ENCODE measurements at places on chromosomes 2 and 18.

DNA sequence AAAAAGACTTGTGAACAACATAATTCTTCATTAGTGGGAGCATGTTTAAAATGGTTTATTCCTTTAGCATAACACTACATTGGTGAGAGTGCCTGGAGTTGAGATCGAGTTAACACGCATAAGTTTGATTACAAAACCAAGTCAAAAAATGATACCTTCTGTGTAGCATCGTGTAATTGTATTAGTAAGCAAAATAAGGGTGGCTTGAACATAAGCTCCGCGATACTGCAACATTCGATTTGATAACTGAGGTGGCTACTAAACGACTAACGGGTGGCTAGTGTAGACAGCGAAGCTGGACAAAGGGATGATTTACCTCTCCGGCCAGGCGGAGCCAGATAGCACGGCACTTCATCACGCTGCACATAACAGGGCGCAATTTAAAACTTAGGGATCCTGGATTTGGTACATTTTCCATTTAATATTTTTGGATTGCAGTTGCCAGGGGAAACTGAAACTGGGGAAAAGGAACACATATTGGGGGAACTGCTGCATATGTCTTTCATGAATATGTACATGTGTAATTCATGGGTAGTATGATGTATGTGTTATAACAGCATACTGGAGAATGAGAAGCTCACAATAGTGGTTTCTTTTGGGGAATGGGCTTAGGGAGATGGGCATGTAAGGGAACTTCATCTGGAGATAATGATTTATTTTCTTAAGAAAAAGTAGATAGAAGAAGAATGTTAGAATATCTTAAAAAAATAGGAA is 36.4 kb upstream of the TOGARAM2 start:
- no peak for DNase-seq

DNA sequence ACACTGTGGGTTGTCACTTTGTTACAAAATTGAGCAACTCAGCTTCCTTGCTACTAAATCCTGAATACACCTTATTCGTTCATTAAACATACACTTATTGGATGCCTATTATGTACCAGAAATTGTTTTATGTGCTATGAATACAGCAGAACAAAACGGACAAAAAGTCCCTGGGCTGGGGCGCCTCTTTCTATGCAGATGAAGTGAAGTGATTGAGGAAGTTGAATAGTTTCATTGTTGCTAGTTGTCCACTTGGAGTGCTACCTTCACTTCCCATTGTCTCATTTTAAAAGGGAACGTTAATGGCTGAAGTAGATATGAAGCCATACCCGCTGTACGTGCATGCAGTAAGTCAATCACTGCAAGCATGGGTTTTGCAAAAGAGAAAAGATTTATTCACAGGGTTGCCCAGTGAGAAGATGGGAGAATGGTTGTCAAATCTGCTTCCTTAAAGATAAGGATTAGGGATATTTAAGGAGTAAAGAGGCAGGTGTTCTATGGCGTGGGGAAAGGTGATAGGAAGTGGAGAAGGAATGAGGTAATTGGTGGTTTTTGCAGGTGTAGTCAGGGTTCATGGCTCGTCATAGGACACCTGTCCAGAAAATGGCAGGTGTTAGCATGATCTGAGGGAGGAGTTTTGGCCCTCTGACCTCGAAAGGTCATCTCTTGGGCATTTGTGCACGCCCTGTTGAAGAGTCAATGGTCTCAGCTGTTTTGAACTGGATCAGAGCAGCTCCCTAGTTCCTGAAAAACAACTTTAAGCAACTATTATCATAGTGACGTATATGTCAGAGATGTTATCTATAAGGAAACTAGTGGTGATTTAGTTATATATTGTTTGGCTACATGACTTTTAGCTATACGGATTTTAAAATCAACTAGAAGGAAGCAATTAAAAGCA is 23.5 kb downstream of the TRPM8 start:
- no peak for DNase-seq

GRCh38 chr2:49042488-49042887 is 111.8 kb downstream of the FSHR start:
- DNase-seq, result no peak

DNA sequence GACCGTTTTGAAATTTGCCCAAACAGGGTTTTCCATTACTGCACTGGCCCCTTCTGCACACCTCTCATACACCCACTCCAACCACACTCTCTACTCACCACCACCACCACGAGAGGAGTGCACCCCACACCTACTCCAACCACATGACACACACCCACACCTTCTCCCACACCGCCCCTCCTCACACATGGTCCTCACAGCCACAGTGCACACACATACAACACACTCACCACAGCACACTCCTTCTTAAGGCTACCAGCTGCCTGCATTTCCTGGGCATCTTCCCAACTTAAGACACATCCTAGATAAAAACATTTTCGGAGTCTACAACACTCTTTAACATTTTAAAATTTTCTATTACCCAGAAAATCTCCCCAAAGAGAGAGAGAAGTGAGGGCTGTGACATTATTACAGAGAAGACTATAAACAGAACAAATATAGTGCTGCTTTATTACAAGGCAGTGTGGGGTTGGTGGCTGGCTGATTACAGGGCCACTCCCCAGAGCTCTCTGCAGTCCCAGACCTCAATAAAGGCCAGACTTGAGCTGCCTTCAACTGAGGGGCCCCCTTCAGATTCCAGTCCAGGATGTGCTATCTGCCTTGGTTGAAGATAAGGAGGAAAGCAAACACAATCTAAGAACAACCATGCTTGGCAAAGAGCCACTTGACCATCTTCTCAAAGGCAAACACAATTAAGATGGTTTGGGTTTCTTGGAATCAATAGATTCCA is 36.1 kb downstream of the NHEJ1 start:
- DNase-seq, result no peak

DNA sequence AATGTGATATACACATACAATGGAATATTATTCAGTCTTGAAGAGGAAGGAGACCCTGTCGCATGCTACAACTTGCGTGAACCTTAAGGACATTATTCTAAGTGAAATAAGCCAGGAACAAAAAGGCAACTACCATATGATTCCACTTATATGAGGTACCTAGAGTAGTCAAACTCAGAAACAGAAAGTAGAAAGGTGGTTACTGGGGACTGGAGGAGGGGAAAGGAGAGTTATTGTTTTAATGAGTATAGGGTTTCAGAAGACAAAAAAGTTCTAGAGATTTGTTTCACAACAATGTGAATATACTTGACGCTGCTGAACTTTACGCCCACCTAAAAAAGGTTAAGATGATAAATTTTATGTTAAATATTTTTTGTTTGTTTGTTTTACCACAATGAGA is 47.0 kb downstream of the CXCR4 start:
- DNase-seq, result no peak

- no peak for DNase-seq
Observed at GRCh38 chr18:47032945-47033344, 2.5 kb downstream of the ELOA2 start.

- DNase-seq, result no peak
Observed at GRCh38 chr2:114039677-114040076, 149.8 kb downstream of the ACTR3 start.

GRCh38 chr18:29140590-29140989 is 963.7 kb upstream of the CDH2 start:
- DNase-seq, result no peak

- no peak for DNase-seq
Observed at GRCh38 chr18:23314672-23315071, 138.4 kb upstream of the RIOK3 start.

DNA sequence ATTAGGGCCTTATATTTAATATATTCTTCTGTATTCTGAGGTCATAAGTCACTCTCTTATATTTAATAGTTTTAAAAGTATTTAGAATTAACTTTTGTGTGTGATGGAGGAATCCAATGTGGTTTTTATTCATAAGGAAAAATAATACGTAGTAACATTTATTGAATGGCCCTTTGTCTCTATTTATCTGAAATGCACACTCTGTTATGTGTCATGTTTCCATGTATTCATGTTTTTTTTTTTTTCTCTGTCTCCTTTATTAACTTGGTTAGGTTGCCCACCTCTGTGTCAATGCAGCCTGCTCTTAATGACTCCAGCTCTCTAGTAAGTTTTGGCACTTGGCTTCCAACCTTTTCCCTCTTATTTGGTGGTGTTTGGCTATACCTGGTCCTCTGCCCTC is 33.8 kb downstream of the RNF144A start:
- DNase-seq, result no peak

DNA sequence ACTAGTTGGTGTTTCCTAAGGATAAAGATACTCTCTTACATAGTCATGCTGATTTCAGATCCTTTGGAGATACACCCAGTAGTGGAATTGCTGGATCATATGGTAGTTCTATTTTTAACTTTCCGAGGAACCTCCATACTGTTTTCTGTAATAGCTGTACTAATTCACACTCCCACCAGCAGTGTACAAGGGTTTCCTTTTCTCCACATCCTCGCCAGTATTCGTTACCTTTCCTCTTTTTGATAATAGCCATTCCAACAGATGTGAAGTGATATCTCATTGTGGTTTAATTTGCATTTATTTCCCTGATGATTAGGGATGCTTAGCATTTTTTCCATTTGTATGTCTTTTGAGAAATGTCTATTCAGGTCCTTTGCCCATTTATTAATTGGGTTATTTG is 34.0 kb downstream of the ACTR2 start:
- DNase-seq, result no peak
